ENCODE measurements at places on chromosomes 13 and 19.

DNA sequence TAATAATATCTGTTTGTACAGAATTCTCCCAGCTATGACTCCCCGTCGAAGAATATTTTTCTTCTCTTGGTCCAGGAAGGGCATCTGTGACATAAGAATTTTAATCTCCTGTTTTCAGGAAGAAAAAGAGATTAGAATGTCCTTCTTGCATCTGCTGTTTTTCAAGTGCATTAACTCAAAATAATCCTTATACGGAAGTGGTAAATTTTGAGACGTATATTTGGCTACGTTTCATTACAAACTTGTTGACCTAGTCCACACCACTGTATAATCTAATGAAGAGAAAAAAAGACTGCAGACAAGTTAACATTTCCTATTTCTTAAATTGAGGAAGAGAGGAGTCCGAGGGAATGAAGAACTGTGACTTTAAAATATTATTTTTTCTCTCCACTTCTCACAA is 959.9 kb downstream of the DIAPH3 start:
- DNase-seq: no peak

GRCh38 chr19:33508431-33508830 is 13.2 kb downstream of the PEPD start:
- no peak for DNase-seq

DNA sequence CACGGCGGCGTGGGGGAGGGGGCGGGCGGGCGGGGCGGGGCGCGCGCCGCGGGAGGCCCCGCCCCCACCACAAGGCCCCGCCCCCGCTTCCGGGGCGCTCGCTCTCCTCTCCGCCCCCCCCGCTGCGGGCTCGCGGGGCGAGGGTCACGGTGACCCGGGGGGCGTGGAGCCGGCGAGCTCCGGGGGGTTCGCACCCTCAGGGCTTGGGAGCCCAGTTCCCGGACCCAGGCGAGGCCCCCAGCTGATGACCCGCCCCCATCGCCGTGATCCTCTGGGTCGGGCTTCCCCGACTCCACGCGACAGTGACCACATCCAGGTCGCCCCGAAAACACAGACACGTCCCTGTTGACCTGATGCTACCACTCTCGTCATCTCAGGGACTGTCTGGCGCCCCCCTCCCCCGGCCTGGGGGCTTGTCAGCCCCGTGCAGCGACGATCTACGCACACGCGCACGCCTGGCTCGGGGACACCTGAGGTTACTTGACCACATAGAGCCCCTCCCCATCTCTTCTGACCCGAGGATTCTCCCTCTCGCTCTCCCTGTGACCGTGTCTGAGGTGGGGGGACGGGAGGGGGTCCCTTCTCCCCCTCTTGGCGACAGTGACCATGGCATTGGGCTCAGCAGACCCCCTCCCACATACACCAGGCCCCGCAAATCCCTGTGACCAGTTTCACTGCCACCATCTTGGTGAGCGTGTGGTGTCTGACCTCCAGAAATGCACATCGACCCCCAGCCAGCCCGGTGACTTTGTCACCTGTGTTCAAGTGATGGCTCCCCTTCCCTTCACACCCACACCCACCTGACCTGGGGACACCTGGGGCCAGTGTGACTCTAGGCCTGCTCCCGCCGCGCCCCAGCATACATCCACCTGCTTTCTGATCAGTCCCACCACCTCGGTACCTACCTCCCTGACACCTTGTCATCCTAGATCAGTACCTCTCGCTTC is 670 bp downstream of the MAP2K7 start:
- DNase-seq: peak; percentile 61

DNA sequence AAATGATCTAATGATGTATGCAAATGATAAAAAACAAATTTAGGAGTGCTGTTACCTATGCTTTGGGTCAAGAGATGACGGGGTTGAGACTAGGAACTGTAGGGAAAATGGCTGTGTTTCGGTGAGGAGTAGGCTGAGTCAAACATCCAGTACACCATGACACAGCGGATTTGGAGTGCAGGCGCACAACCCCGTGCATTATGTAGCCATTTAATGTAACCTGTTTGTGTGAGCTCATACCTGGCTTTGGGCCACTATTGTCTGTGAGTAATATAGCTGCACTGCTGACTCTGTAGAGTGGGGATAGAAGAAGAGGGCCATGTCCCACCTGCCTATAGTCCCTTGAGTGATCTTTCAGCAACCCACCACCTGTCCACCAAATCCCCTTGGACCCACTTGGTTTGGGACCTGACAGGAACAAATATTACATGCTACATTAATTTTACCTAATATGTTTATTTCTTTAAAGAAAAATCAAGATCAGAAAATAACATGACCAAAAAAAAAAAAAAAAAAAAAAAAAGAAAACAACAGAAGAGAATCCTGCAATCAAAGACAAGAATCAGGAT is 95.5 kb upstream of the KLHL1 start:
- DNase-seq: peak; percentile 2

GRCh38 chr19:42197375-42197817 is 20.1 kb downstream of the DEDD2 start:
- no peak for DNase-seq
